ENCODE measurements at places on chromosomes 7 and 10.

DNA sequence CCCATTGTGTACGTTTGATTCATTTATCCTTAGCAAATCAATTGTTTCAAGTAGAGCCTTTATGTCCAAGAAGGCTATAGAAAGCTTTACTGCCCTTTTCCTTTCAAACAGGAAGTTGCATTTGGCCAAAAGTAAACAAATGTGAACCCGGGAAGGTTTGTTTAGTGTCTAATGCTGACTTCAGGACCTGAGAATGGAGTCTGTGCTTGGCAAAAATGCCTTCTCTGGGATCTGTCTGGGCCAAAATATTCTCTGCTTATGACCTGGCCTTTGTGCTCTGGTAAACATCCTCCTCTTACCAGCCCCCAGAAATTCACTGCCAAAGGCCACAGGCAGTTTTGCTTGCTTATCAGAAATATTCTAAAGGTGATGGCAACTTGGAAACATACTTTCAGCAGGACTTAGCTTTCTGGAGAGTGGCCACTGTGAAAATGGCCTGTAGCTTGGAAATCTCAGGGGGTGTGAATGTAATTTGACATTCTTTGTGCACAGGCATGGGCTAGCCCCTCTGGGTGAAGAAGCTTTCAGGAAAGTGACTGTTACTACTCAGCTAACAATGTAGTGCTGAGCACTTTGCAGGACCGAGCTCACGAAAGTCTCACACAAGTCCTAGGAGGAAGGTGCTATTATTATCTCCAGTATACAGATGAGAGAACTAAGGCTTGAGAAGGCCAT, 199.5 kb downstream of the PTEN start:
- DNase-seq, result no peak

DNA sequence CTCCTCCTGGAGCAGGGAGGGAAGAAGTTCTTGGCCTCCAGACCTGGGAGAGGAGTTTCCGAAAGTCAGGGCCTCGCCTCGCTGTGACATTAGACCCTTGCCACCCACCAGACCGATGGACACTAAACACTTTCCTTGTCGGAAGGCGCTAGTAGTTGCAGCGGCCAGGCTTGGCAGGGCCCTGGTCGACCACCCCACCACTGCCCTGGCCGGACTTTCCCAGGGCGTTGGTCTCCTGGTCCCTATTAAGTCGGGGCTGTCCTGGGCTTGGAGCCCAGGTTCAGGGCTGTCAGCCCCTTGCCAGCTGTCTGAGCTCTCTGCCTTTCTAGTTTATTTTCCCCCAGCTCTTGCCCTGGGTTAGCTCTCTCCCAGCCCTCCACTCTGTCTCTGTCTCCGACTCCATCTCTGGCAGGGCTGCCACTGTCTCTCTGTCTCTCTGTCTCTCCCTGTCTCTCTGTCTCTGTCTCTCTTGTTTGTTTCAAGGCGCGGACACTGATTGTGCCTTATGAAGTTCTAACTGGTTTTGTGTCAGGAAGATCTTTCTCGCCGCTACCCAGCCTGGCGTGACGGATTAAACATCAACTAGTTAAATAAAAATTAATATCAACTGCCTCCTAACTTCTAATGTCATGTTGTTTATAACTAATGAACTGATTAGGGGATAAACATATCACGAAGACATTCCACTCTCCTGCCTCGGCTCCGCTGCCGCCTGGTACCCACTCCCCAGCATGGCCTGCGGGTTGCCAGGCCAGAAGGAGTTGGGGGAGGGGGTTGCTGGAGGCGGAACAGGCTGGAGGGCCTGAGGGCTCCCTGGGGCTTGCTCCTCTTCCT, 13.8 kb upstream of the PAX2 start:
- no peak for DNase-seq

DNA sequence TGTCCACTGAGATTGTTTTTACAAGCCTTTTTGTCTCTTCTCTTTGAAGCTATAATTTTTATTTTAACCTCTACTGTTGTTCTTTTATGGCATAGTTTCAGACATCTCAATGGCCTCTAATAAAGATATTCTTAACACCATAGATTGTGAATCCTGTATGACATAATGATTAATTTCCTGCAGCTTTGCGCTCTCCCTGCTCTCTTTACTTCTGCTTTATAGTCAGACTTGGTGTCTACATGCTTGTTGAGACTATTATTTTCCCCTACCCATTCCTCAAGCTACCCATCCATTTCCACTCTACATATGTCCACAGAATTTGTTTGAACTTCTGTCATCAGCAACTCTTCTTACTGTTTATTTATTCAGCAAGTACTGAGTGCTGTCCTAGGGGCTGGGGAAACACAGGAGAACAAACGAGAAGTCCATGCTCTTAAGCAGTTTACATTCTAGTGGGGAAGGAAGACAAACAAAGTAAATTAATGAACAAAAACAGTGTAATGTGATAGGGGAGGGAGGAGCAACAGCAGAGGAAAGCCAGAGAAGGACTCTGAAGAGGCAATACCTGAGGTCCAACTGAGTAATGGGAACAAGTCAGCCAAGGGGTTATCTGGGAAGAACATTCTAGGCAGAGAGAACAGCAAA, 110.1 kb downstream of the CDK14 start:
- DNase-seq, result no peak

- DNase-seq, result no peak
Measured at GRCh38 chr7:147096629-147097028, 980.0 kb downstream of the CNTNAP2 start.

DNA sequence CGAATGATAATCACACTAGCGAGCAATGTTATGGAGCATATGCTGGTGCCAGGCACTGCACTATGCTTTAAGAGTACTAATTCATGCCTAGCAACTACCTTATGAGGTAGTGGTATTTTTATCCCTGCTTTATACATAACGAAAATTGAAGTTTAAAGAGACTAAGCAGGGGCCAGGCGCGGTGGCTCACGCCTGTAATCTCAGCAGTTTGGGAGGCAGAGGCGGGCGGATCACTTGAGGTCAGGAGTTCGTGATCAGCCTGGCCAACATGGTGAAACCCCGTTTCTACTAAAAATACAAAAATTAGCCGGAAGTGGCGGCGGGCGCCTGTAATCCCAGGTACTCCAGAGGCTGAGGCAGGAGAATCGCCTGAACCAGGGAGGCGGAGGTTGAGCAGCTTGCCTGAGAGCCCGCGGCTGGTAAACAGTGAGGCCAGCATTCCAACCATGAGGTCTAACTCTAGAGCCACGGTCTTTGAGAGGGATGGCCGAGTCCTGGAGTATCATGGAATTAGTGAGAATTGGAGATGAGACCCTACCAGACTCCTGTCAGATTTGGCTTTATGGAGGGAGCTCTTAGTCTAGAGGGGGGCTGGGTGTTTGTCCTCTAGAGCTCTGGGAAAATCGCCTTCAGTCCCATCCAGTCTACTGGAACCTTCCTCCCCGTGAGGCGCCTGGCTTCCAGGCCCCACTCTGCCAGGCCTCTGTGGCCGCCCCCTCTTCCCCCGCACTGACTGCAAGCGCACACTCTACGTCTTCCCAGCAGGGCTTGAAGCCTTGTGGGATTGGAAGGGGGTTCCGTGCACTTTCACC, 11.6 kb downstream of the TLX1 start:
- no peak for DNase-seq

- no peak for DNase-seq
Measured at GRCh38 chr10:9615189-9615588, 1402.5 kb upstream of the CELF2 start.

DNA sequence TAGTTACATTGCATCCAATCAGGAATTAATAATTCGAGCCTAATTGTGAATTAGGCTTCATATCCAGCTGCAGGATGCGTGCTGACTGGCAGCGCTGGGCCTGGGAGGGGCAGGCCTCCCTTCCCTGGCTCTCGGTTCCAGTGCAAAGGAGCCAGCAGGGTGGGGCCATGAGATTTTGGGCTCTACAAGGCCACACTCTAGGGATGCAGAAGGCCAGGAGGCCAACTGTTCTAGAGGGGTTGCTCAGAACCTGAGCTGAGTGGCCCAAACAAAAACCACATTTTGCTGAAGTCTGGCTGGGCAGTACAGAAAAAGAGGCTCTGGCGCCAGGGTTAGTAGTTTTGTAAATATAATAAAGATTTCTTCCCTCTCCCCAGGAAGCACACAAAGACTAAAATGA, 72.3 kb downstream of the CLEC2L start:
- no peak for DNase-seq

- DNase-seq, result no peak
Measured at GRCh38 chr7:13308423-13308822, 621.0 kb downstream of the ARL4A start.

DNA sequence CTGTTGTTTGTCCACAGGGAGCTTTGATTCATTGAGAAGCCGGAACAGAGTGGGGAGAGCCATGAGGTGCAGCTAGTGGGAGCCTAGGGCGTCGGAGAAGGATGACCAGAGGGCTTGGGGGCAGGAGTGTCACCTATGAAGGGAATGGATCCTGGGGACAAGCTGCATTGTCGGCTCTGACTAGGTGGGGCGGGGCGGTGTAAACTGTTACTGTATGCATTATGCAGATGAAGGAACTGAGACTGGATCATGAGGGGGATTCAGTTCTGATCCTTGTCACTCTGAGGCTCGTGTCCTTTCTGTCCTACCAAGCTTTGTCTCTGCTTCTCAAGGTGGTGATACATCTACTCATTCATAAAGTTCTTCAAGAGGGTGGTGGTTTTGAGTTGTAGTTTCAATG, 39.9 kb upstream of the MMD2 start:
- DNase-seq, result no peak

- peak; percentile 23 for DNase-seq
Measured at GRCh38 chr7:113289140-113289740, 170.9 kb upstream of the SMIM30 start.

GRCh38 chr10:88129013-88129412, 265.6 kb downstream of the PTEN start:
- DNase-seq, result no peak

DNA sequence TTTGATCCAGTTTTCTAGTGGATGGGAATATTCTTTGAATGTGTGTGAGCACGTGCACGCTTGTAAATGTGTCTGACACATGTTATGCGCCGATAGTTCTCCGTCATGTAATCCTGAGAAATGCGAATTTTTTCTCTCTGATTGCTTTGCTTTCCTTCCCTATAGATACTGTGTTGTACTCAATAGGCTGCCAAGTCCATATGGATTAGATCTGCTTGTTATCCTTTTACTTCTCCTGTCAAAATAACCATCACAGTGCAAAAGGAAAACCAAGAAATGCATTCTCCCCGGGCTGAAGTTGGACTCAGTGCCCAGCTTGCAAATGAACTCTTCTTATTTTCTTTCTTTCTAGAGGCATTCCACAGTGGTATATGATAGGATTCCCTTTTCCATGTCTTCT, 131.9 kb downstream of the KIAA1217 start:
- DNase-seq, result no peak

DNA sequence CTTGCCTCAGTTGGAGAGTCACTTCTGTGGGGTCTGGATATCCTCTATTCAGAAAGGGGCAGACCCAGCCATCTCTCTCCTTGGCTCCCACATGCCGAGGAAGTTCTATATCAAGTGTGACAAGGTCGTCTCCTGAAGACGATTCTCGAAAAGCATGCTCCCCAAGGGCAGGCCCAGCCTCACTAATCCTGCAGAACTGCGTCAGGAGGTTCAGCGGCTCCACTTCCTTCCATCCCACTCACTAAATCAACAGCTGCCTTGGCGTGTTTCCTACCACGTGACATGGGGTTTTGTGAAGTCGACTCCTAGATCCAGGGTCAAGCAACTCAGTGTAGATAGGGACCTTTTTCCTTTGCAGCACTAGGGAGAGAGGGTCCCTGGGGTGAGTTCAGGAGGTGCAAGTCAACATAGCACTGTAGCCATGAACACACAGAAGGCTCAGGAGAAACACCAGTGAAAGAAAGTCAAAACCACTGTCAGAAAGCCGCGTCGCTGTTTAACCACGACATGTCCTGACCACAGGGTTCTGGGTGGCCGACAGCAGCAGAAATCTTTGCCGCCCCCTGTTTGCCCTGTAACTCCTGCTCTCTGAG, 156.4 kb downstream of the PRPF18 start:
- no peak for DNase-seq

DNA sequence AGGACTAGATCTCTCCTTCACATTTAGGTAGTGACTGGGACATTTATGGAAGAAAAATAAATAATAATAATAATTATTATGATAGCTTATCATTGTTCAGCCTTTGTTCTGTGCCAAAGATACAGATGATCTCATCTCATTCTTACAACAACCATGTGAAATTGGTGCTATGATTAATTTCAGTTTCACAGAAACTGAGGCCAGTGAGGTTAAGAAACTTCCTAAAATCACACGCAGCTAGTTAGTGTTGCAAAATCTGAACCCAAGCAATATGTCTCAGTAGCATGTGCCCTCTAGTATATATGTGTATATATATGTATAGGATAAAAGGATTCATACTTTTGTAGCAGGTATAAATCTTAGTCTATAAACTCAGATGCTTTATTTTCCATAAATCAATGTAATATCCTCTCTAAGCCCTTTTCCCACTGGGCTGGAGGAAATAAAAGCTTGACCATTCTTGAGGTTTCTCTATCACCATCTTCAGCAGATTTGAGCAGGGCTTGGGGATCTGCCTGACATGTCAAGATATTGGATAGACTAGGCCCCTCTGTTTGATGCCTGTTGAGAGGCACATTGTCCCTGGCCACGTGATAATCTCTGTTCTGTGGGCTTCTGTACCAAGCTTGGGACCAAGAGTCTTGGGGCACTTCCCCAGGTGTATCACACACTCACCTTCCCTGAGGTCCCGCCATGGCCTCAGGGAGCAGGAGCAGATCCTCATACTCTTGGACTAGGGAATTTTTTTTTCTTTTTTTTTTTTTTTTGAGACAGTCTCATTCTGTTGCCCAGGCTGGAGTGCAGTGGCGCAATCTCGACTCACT, 172.6 kb upstream of the NRP1 start:
- DNase-seq, result no peak

- no peak for DNase-seq
Measured at GRCh38 chr7:158976468-158976848, 120.1 kb downstream of the DYNC2I1 start.

GRCh38 chr10:128092454-128092853, 33.8 kb downstream of the MKI67 start:
- DNase-seq, result no peak

GRCh38 chr7:142438235-142438922, 180.5 kb upstream of the PRSS58 start:
- no peak for DNase-seq

GRCh38 chr7:27173511-27173955, 587 bp downstream of the HOXA10 start:
- DNase-seq, result no peak
